ENCODE measurements at places on chromosomes 16 and 17. TPM values are rescaled to one million over a fixed set of nuclear protein-coding genes. Genes with fewer than 3 reads are reported as not detected.

- DNase-seq: no peak
Measured at GRCh38 chr17:18984273-18985114, 20.1 kb downstream of the FAM83G start.

DNA sequence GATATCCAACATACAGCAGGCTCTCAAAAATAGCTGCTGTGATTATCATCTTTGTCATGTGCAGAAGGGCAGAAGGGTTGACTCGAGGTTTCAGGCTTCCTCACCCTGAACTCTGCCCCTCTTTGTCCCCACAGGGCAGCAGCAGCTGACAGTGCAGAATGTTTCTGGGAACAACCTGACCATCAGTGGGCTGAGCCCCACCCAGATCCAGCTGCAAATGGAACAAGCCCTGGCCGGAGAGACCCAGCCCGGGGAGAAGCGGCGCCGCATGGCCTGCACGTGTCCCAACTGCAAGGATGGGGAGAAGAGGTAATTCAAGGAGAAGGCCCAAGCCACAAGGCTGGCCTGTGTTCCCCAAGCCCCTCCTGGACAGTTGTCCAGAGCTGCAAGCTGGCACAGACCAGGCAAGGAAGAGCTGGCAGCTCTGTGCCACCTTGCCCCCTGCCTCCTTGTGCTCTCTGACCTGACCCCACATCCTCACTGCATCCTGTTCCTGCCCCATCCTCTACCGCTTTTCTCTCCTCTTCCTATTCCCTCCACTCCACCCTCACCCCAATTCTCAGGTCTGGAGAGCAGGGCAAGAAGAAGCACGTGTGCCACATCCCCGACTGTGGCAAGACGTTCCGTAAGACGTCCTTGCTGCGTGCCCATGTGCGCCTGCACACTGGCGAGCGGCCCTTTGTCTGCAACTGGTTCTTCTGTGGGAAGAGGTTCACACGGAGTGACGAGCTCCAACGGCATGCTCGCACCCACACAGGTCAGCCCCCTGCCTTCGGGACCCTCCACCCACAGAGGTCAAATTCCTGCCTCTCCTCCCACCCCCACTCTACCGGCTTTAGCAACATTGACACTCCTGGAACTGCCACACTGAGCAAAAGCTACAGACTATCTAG lies 16.3 kb upstream of the PNPO start:
- no peak for DNase-seq

DNA sequence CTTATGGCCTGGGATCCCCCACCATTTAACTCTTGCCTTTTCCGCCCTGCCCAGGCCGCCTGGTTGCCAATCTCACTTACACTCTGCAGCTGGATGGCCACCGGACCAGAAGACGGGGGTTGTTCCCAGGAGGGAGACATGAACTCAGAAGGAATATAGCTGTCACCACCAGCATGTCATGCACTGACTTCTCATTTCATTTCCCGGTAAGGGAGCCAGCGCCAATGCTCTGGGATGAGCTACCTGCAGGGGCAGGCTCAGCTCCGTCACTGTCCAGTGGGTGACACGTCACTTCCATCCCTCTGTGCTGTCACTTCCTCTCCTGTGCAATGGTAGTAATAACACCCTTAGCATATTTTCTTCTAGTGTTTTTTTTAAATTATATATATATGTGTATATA lies 26.7 kb downstream of the ITGAL start:
- no peak for DNase-seq

- no peak for DNase-seq
Measured at GRCh38 chr16:23974223-23974622, 138.4 kb downstream of the PRKCB start.

DNA sequence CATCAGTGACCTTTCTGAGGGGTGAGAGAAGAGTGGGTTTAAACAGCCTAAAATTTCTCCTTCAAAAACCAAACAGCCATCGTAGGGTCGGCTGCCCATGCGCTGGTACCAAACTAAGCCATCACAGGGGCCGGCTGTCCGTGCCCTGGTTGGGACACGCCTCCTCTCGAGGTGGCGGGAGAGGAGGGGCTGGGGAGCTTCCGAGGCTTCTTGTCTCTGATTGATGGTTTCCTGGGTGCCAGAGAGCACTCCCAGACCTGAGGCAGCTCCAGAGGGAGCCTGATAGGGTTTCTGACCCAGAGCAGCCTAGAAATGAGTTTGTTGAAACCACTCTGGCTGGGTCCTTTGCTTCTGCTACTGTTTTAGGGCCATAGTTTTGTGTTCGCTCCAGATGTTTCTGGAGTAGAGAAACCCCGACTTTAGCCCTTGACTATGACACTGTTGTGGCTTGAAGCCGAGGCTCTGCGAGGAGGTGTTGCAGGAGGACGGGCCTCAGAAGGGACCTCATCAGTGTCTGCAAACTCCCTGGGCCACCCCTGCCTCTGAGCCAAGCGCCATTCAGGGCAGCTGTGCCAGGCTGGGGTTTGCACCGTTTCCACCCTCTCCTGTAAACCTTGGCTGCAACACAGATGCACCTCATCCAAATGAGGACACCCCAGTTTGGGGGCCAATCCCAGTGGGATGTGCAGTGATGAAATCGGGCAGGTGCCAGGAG lies 6.2 kb downstream of the ZNF276 start:
- no peak for DNase-seq

GRCh38 chr17:49214676-49215360 lies 4.3 kb downstream of the ABI3 start:
- no peak for DNase-seq

DNA sequence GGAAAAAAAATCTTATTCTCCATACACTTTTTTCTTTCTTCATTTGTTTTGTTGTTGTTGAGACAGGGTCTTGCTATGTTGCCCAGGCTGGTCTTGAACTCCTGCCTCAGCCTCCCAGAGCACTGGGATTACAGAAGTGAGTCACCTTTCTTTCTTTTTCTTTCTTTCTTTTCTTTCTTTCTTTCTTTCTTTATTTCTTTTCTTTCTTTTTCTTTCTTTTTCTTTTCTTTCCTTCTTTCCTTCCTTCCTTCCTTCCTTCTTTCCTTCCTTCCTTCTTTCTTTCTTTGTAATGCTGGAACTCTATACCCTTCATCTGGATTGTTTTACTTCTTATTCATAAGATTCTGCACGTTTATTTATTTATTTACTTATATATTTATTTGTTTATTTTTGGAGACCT lies 94.5 kb upstream of the TNRC6A start:
- no peak for DNase-seq

DNA sequence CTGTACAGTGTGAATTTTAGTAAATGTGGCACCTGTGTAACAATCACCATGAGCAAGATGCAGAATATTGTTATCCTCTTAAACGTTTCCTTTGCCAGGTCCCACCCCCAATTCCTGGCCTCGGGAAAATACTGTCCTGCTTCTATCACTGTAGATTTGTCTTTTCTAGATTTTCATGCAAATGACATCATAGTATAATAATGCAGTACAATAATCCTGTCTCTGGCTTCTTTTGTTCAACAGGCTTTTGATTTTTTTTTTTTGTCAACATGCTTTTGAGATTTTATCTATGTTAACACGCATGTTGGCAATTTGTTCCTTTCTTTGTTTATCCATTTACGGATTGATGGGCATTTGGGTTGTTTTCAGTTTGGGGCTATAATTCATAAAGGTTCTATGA lies 20.4 kb upstream of the HEATR3 start:
- DNase-seq: no peak

- DNase-seq: no peak
Measured at GRCh38 chr17:28230011-28230410, 89.0 kb upstream of the TMEM97 start.

SLC7A6 gene
- 15.5 TPM for polyA plus RNA-seq

ZACN gene
- 0.55 TPM for polyA plus RNA-seq

PLEKHH3 gene
- 12.1 TPM for polyA plus RNA-seq

Data from left renal pelvis (tissue), 4 donors.